ENCODE measurements at places on chromosomes 2 and 18. TPM values are rescaled to one million over a fixed set of nuclear protein-coding genes. Genes with fewer than 3 reads are reported as not detected.

DNA sequence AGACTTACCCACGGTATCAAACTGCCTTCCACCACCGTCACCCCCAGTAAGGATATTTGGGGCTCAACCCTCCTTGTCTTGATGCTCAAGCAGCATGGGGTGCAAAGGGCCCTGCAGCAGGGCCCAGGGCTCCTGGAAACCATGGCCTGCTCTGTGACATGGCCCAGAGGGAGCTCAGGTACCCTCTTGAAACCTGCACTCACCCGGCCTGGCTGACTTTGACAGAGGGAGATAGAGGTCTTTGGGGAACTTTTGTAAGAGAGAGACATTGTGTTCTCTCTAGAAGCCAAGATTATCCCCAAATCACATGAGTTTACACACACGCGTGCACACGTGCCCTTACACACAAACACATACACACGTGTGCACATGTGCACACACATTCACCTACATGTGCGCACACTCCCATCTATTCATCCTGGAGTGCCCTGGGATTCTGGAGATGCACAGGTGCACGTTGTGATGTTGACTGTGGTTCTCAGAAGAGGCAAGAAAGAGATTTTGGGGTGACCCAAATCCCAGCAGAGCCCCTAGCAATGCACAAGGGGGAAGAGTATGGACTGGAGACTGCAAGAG, 19.6 kb upstream of the KCNK3 start:
- no peak for DNase-seq

DNA sequence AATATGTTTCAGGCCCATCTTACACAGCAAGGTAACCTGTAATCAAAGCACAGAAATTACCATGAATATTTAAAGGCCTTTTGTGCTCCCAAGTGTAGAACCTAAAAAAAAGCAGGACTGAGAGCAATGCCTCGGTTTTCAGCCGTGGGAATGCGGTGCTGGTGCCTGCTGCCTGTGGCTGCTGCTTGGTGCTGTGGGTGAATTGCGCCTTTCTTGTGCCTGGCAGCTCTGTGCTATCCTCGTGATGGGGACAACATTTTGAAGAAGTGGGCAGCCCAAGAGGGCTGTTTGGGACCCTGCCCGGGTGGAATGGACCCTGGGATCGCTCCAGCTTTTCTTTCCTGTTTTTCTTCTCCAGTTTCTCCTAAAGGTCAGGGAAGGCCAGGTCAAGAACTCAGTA, 91.2 kb downstream of the ASAP2 start:
- DNase-seq, result no peak

DNA sequence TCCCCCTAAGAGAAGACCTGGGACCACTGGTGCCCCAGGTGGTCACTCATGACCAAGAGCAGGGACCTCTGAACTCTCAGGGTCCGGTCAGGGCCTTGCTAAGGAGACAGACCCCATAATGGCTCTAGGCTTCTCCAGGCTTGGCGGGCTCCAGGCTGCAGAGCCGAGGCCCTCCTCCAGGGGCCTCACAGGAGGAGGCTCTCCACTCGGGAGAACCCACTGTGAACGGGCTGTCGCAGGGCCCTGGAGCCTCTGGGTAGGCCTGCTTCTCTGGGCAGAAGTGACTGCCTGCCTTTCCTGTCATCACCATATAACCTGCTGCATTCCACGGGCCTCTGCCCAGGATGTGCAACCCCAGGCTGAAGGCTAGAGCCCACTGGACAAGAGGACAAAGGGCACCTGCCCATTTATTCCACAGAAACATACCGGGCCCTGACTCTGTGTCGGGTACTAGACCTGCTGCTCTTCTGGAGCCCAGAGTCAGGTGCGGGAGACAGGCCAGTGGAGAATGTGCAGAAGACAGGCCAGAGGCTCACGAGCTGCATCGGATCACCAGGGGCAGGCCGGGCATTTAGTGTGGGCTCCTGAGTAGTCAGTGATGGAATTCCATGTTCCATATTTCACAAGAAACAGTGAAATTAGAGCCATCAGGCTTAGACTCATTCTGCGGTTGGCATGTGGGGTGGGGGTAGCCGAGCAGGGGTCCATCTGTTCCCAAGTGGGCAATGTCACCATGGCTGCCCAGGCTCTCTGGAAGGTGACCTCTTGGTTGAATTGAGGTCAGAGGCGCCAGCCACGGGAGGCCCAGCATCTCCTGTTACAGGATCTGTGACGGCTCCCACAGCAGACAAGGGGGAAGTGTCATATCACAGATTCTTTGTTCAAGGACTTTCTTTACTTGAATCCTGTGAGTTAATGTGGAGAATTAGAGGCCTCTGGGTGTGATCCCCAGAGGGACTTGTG, 220.8 kb downstream of the SH3RF3 start:
- no peak for DNase-seq

DNA sequence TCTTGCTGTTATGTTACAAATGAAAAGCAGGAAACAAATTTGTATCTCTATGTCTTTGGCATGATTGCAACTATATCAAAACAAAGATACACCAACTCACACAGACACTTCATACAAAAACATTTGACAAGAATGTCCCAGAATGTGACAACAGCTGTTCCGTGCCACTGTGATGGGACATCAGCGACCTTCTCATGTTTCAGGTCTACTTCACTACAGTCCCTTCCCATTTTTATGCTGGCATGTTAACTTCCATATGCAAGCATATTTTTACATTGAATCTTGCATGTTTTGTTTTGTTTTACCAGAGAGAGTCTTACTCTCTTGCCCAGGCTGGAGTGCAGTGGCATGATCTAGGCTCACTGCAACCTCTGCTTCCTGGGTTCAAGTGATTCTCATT, 71.2 kb downstream of the STK25 start:
- no peak for DNase-seq

- DNase-seq, result no peak
Measured at GRCh38 chr2:151280271-151280670, 9.2 kb downstream of the NMI start.

DNA sequence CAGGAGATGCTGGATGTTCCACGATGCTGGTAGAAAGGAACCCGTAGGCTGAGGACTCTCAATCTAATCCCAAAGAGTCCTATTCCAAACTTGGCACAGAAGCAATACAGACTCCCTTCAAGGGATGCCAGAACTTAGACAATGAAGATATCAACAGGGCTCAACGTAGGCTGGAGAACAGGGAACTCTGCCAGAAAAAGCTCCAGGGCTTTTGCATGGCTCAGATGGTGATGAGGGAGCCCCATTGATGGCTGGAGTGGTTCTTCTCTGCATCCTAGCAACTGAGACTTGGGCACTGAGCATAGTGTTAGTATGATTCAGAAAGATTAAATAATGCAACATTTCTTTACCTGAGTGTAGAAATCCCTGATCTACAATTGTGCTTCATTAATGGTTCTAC, 117.2 kb upstream of the NCK2 start:
- DNase-seq, result no peak

- no peak for DNase-seq
Measured at GRCh38 chr2:98167916-98168315, 80.9 kb downstream of the VWA3B start.

- DNase-seq, result no peak
Measured at GRCh38 chr2:24110660-24111303, 12.4 kb downstream of the PFN4 start.

DNA sequence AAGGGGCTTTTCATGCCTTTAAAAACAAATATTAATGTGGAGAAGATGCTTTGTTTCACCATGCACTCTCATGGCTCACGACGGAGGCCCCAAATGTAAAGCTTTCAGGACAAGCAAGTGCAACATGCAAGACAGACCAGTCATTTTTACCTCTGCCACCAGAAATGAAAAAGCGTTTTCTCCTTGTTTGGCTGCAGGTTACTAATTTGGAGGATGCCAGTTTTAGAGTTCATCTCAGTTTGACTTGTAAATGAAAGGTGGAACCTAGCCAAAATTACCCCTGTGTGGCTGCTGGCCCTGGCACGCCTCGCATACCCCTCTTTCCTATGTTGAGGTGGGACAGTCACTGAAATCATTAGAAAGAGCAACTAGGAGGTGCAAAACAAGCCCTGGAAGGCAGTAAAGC, 138.6 kb downstream of the BCL2 start:
- no peak for DNase-seq

DNA sequence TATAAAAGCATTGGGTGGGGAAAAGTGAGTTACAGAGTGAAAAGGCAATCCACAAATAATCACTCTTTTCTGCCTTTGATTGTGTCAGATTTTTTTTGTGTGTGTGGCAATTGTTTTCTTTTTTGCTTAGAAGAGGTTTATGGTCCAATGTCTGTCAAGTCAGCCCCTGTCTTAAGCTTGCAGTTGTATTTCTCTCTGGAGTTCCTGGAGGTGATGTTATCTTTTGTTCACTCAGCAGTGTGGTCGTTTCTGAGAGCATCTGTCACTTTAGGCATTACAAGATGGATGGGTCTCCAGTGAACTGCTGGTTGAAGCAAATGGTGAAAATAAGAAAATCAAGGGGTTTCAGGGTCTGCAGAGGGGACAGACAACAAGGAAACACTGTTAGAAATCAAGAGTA, 121.3 kb downstream of the GREB1L start:
- no peak for DNase-seq

AFF3 gene
- 0.04 TPM for total RNA-seq

COL4A3 gene
- 0.73 TPM for total RNA-seq

DNA sequence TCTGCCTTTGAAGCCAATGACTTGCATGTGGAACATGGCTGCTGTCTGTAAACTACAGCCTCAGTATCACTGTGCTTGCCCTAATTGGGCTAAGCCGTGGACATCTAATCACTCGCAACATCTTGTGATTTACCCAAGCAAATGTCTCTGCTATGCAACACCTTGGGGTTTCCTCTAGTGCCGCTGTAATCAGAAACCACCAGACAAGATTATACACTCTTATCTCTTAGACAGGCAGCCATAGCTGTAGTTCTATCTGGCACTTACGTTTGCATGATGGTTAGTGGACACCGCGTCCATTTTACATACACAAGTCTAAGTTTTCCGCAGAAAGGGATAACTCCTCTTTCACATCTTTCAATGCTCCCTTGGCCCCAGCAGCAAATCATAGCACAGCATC, 204.3 kb upstream of the CCDC68 start:
- no peak for DNase-seq

- peak; percentile 70 for DNase-seq
Measured at GRCh38 chr18:2417861-2418610, 153.3 kb downstream of the METTL4 start.

CFAP221 gene
- not detected for total RNA-seq

GRCh38 chr2:16522031-16522831, 143.4 kb downstream of the CYRIA start:
- DNase-seq, result no peak

GRCh38 chr2:171225302-171225980, 64.7 kb upstream of the TLK1 start:
- peak; percentile 93 for DNase-seq

GRCh38 chr18:9787712-9788111, 79.6 kb downstream of the RAB31 start:
- no peak for DNase-seq

LDAH gene
- total RNA-seq, result not detected

DNA sequence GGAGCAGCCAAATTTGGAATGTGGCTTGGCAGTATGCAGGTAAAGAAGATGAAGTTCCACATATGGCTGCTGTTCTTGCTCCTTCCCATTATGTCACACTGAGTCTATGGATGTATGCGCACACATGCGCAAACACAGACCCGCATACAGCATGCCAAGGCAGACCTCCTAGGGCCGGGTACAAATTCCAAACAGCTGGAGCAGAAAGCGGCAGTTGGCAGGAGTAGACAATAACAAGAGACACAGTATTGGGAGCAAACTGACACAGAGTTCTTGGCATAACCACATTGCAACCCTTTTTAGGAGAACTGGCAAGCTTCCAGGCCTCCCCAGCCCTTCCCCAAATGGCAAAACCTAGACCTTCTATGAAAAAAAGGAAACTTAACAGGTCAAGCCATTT, 268.9 kb downstream of the SP3 start:
- DNase-seq, result no peak

FASTKD1 gene
- 21.1 TPM for total RNA-seq

Data from PC-3 (cell line).